ENCODE measurements at places on chromosomes 16 and 17.

- no peak for DNase-seq
These were observed 16.4 kb downstream of the FAM20A start for GRCh38 chr17:68584581-68585303.

DNA sequence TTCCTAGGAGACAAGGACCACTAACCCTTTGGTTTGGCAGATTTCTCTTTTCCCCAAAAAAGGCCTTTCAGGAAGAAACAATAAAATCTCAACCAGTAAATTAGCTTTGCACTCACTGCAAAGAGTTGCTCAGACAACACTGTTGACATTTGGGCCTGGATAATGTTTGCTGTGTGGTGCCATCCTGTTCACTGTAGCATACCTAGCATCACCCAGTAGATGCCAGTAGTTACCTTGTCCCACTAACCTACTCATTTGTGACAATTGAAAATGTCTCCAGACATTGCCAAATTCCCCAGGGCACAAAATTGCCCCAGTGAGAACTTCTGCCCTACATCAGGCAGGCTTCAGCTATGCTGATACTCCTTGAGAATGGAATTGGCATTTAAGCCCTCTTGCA is 177.0 kb upstream of the ERCC4 start:
- no peak for DNase-seq

- DNase-seq = no peak
These were observed 406.7 kb upstream of the MAF start for GRCh38 chr16:80007231-80007630.

- DNase-seq = no peak
These were observed 28.4 kb upstream of the MED13 start for GRCh38 chr17:62093188-62094155.

DNA sequence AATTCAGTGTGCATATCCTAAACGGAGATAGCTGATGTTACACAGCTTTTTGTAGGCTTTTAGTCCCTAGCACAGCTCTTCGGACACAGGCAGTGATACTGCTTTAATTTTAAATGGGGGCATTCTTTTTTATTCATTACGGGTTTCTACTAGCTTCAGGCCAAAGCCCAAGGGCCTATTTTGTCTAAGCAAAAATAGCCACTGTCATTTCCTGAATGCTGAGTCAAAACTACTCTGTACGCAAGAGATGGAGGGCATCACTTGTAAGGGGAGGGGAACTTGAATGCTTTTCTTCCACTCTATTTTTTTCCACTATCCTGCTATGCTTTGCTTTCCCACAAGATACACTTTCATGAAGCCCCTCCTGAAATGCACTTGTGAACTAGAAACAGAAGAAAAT is 360.7 kb downstream of the PMP22 start:
- DNase-seq = no peak

DNA sequence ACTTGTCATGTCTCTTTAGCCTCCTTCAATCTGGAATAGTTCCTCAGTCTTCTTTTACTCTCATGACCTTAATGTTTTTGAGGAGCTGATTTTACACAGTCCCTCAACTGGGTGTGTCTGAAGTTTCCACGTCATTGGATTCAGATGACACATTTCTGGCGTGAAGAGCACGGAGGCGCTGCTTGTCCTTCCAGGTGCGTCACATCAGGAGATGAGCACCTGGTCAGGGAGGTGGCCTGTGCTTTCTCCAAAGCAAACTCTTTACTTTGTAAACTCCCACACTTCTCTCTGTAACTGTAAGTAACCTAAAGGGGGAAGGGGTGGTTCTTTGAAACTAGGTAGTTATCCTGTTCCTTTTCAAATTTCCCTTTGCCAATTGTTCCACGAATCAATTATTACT is 52.5 kb upstream of the MNT start:
- DNase-seq = no peak

- DNase-seq = no peak
These were observed 868 bp downstream of the KCNJ12 start for GRCh38 chr17:21376759-21377690.

DNA sequence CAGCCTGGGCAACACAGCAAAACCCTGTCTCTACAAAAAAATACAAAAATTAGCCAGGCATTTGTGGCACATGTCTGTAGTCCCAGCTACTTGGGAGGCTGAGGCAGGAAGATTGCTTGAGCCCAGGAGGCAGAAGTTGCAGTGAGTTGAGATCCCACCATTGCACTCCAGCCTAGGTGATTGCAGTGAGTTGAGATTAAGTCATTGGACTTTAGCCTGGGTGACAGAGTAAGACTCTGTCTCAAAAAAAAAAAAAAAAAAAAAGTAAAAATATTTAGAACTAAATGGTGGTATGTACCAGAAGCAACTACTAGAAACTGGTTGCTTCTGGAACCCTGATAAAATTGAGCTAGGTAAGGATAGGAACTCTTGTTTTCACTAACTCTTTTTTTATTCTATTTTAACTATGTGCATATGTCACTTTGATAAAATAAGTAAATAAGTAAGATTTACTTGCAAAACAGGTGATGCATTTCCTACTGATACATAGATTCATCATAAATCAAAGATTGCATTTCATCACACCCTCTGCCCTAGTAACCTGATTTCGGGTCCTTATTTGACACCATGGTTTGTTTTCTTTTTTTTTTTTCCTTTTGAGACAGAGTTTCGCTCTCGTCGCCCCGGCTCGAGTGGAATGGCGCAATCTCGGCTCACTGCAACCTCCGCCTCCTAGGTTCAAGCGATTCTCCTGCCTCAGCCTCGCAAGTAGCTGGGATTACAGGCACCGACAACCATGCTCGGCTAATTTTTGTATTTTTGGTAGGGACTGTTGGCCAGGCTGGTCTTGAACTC is 66.0 kb downstream of the USP32 start:
- DNase-seq = no peak

GRCh38 chr17:55448681-55449080 is 27.0 kb upstream of the MMD start:
- no peak for DNase-seq

DNA sequence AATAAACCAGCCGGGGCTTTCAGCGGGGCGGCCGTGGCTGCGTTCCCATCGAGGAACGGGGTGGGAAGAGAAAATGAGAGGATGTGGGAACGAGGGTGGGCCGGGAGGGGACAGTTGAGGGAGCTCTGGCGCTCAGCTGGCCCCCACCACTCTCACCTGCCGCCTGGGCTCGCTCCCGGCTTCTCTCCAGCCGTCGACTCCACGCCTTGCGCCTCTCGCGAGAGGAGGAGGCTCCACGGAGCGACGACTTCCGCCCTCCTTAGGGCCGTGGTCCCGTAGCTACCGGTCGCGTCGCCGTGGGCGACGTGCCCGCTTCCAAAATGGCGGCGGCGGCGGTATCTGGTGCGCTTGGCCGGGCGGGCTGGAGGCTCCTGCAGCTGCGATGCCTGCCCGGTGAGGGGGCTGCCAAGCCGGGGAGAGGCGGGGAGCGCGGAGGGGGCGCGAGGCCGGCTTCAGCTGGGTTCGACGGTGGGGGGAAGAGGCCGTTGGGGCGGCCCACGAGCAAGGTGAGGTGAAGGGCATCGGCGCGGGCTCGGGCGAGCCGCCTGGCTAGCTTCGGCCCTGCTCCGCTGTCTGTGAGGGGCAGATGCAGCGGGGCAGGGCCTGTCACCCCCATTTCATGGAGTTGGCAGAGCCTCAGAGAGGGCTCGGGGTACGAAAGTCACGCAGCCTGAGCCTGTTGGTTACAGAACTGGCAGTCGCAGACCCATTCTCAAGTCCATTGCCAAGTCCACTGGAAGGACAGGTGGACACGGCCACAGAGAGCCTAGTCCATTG is at the start of the genes CIAPIN1 and COQ9:
CIAPIN1 (minus strand) TSS at position 200 of the 777 bp plus-strand sequence. CDS start 6,457 bp downstream, outside the sequence.
COQ9 (plus strand) TSS at position 294 of the 777 bp plus-strand sequence; CDS start at position 321, 27 bp downstream.
- peak; percentile 96 for DNase-seq

- no peak for DNase-seq
These were observed 23.4 kb upstream of the SSTR2 start for GRCh38 chr17:73141411-73141810.

GRCh38 chr17:2778489-2778888 is 17.7 kb upstream of the RAP1GAP2 start:
- DNase-seq = no peak

- DNase-seq = peak; percentile 77
These were observed 62.0 kb downstream of the GAS7 start for GRCh38 chr17:10136258-10136981.
